ENCODE measurements at places on chromosomes 11 and 22. TPM values are rescaled to one million over a fixed set of nuclear protein-coding genes. Genes with fewer than 3 reads are reported as not detected.
A peak's percentile ranks its signal among the peaks of the same experiment; 100 is the strongest.

RIMBP3B gene
- total RNA-seq = 1.3 TPM

GRCh38 chr11:117444256-117444655, 116.6 kb downstream of the CEP164 start:
- no peak for DNase-seq

DNA sequence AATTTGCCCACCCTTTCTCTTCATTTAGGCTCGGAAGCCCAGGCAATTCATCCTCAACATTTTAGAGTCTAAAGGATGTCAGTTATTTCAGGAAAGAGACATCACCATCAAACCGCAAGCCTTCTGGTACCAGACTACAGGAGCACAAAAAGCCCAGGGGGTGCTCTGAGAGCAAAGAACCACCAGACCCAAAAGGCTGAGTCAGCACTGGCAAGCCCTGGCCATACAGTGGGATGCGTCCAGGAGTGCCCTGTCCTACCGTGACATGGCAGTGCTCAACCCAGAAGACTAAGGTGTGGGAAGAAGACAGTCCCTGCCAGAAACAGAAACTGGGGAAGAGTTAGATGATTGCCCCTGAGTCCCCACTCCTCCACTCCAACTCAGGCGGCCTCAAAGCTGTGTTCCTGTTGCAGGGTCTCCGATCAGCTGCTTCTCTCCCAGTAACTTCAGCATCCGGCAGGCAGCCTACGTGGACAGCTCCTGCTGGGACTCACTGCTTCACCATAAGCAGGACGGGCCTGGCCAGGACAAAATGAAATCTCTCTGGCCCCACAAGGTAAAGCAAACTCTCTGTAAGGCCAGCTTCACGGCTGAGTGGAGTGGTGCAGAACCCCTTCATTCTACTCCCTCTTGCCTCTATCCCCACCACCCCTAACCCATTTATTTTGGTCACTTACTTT, 1.5 kb downstream of the PANX3 start:
- no peak for DNase-seq

DNA sequence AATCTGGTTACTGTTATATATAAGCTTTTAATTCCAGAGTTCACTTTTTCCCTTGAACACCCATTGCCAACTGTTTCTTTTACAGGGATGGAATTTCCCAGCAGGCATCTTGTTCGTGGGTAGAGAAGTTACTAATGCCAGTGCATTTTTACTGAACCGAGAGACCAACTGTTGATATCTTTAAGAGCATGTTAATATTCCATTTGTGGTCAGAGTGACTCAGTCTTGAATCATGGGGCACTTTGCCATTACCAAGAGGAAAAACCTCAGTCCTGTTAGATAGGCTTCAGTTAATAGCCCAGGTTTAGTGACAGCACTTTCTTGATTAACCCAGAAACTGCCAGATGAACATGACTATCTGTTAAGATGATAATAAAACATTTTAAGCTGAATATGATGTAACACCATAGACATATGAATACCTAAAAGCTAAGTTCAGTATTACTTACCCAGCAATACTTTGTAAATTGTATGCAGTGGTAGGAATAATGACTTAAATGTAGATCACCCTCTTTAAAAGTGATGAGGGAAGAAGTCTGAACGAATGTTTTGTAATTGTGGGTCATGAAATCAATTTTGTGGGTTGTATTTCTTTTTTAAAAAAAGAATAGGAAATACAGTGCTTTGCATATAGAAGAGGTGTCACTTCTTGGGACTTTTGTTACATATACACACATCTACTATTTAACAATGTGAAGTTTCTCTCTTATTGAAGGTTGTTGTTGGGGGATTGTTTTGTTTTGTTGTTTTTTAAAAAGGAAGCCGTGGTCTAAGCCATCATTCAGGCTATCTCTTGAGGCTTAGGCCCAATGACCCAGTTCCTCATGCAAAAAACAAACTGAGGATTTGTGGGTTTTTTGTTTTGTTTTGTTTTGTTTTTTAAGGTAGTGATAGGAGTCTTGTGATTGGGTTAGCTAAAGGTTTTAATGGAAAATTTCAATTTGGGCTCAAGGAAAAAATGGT, 79.2 kb upstream of the GRIK4 start:
- peak; percentile 80 for DNase-seq

Measured in MG63 (cell line).